Pulmonary artery endothelial cell (primary cell): ENCODE measurements at places on chromosomes 7 and 10. TPM values are rescaled to one million over a fixed set of nuclear protein-coding genes. Genes with fewer than 3 reads are reported as not detected.

CFTR gene
- total RNA-seq = not detected in 2 replicates

UNC5B gene
- 1.3 and 8.0 TPM in 2 replicates for total RNA-seq

TDRD1 gene
- not detected in 2 replicates for total RNA-seq

MYOZ1 gene
- total RNA-seq = not detected in 2 replicates

ACTL6B gene
- total RNA-seq = not detected in 2 replicates

BTAF1 gene
- total RNA-seq = 30.6 and 36.5 TPM in 2 replicates

ZCWPW1 gene
- 0.42 and 0.53 TPM in 2 replicates for total RNA-seq

GRCh38 chr10:131772441-131772840, 128.4 kb upstream of the PPP2R2D start:
- DNase-seq = no peak

GRCh38 chr10:113732160-113732881, 19.2 kb upstream of the PLEKHS1 start:
- no peak for DNase-seq

GRCh38 chr10:32511599-32511998, 65.7 kb downstream of the CCDC7 start:
- no peak for DNase-seq

- DNase-seq = no peak
These were observed 92.7 kb upstream of the AKR1E2 start for GRCh38 chr10:4733150-4733842.

GRCh38 chr7:20270867-20271266, 53.7 kb upstream of the MACC1 start:
- no peak for DNase-seq

- no peak for DNase-seq
These were observed 376.0 kb downstream of the CTNNA3 start for GRCh38 chr10:67319976-67320375.

GRCh38 chr10:27319752-27320431, 79.3 kb upstream of the ACBD5 start:
- DNase-seq = peak; percentile 15

- no peak for DNase-seq
These were observed 21.7 kb downstream of the RAB18 start for GRCh38 chr10:27525819-27526218.

- no peak for DNase-seq
These were observed 1.7 kb downstream of the SORCS3 start for GRCh38 chr10:104642658-104643302.

DNA sequence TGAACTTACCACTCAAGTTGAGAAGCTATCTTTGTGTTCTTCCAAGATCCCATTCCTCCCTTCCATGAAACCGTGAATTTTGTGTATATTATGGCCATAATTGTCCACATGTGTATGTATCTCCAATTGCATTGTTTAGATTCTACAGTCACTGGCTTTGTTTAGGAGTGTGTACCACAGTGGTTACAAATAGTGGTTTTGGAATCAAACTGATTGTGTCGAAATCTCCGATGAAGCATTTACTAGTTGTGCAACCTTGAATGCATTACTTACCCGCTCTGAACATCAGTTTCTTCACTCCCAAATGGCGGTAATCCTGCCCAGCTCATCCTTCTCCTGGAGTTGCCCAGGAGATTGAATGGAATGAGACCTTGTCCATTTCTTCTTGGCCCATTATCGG, 145.0 kb upstream of the ZNF32 start:
- no peak for DNase-seq

DNA sequence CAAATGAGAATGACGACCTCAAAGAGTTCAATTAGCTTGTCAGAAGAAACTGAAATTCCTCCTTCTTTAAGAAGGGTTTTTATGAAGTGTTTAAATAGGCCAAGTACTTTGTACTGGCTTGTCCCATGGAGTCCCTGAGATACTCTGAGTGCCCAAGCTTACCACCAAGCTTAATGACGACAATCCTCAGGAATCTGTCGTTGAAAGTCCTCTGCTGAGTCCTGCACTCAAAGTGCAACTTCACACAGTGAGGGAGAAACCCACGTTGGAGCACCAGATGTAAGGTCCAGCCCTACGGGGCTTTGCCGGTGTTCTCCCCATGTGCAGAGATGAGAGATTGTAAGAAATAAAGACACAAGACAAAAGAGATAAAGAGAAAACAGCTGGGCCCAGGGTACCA, 42.8 kb upstream of the AKR1C2 start:
- no peak for DNase-seq

- DNase-seq = no peak
These were observed 161.6 kb downstream of the JAZF1 start for GRCh38 chr7:28018856-28019465.

GRCh38 chr7:82578430-82578829, 134.9 kb upstream of the CACNA2D1 start:
- peak; percentile 29 for DNase-seq

DNA sequence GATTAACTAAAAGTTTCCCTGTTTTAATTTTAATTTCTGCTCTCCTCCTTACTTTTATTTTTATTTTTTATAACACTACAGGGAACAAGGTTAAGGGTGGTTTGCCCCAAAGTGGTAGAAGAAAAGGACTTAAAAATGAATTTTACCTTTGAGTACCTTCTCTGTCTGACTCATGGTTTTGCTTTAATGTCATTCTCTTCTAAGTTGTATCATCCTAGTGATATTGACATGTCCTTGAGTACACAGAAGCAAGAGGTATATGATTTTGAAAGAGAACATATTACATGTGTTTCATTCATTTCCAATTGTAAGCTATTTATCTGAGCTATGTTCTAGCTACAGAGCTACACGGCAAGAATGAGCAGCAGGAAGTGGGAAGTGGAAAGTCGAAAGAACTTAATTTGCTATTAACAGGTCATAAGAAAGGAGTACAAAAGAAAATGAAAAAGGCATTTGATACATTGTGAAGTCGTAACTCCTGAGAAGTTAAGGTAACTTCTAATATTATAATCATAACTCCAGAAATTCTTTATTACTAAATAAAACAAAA, 112.5 kb downstream of the SEMA3A start:
- no peak for DNase-seq

DNA sequence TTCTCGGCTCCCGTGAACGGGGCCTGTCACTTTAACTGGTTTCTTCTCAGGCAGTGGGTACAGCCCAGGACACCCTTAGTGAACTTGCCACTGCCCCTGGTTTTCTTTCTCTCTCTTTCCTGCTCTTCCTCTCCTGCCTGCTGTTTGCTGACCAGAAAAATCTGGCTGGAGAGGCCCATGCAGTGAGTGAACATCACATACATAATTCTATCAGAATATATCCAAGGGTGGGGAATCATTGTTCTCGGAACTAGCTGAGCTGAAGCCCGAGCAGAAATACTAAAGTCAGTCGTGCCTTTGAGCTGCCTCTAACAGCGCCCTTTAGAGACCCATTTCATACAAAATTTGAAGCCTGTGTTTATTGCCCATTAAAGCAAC, 501.5 kb upstream of the GALNT17 start:
- no peak for DNase-seq
